Inflammatory macrophage (primary cell): ENCODE measurements at places on chromosomes 11 and 22.
A peak's percentile ranks its signal among the peaks of the same experiment; 100 is the strongest.

DNA sequence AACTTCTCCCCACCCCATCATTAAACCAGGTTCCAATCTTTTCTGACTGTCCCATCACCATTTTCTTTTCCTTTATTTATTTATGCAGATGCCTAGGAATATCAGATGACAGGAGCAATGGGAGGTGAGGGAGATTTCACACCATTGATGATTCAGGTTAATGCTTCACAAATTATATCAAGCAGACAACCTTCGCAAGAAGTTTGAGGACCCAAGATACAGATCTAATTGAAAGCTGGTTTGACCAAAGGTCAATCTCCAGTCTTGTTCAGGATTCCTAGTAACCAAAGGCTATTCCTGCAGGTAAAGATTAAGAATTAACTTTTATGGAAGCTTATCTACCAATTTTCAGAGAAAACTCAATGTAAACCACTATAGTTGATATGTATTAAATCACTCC, 54.4 kb downstream of the SLC35F2 start:
- DNase-seq: no peak

DNA sequence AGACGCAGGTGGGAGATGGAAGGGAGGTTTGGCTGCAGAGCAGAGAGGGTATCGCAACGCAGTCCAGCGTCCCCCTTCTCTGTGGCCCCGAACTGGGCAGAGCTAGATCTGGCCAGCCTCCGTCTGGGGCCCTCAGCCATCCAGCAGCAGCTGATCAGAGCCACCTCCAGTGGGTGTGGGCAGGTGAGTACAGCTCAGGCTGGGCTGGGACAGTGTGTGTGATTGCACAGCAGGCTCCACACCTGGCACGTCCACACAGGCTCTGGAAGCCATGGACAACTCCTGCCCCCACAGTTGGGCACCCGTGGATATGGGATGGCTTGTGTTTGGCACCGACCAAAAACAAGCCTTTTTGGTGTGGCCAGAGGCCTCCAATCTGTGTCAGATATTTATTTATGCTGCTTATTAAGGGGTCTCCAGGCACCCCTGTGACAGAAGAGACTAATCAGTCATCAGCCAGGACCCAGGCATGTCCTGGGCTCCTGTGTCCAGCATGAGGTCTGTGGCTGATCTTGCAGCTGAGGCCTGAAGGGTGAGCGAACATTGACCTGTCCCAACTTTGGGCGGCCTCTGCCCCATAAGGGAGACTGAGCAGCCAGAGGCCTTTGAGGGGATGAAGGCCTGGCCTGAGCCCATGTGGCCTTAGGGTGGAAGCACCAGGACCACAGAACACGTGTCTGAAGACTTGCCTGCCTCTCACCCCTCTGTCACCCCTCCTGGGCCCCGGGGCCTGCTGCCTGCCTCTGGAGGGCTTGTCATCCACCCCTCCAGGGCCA, 18.6 kb downstream of the POLR3H start:
- no peak for DNase-seq

DNA sequence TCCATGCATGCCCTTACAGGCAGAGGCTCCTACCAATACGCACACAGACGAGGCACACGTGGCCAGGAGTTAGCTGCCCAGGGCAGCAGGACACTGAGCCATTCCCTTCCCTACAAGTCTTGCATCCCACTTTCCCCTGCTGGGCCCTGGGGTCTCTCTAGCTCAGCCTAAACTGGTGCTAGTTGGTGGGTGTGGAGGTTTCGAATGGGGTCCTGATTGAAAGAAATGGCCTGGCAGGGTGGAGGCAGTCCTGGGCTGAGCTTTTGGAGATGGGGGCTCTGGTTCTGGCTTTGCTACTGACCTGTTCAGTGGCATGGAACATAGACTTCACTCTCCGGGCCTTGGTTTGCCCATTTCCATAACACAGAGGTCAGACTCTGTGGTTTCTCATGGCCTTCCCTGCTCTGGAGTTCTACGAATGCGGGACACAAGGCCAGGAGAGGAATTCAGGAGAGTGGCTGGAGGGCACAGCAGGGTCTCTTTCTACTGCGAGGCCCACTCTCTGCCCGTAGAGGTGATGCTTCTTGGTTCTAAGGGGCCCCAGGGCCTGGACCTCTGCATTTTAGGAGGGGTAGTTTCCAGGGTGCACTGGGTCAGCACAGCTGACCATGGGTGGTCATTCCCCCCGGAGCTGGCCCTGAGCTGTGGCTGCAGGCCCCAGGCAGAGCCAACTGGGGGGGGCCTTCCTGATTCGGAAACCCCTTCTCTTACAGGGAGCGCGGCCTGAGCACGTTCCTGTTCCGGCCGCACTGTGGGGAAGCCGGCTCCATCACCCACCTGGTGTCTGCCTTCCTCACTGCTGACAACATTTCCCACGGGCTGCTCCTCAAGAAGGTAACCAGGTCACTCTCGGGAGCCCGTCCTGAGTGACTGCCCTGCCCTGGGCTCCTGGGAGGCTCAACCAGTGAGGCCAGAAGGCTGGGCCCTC, 40.0 kb downstream of the RNF141 start:
- no peak for DNase-seq

DNA sequence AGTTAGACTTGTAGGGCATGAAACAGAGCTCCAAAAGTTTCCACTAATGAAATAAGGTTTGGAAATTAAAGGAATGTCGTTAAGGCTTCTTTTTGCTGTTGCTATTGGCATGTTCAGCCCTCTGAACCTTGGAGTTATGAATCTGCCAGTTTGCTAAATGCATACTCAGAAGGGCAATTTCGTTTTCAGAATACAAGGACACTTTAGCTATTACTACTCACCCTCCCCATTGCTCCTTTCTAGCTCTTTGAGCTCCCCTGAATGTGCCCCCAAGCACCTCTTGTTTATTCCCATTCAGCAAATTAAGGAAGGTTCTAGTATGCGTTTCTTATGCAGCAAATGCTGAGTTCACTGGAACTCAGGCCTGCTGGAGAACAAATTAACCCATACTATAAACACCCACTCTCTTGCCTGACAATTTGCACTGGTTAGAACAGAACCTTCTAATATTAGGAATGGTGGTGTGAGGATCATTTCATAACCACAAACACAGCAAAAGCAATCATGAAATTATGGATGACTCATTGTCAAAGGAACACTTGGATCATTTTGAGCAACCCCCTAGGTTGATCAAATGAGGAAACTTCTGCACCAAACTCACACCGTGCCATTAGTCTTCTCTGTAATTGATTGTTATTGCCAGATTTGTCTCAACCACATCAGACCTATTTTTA, 26.2 kb upstream of the LIN7C start:
- DNase-seq: peak; percentile 60

GRCh38 chr11:61912530-61912898, 4.9 kb downstream of the RAB3IL1 start:
- DNase-seq: peak; percentile 92

- DNase-seq: peak; percentile 58
These were observed 5.6 kb downstream of the AHNAK start for GRCh38 chr11:62540804-62541701.

DNA sequence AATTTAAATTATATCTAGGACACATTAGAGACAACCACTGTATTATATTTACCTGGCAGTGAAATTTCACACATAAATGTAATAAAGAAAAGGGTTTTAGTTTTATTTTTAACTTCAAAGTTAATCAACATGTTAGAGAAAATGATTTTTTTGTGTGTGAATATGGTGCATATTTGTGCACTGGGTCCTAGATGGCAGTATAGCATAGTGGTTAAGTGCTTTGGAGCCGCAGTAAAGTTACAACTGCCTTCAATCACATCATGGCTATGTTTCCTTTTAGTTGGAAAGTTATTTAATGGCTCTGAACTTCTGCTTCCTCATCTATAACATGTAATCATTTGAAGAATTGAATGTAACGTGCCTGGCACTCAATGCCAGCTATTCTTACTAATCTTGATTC, 108.9 kb upstream of the DDI1 start:
- peak; percentile 44 for DNase-seq

DNA sequence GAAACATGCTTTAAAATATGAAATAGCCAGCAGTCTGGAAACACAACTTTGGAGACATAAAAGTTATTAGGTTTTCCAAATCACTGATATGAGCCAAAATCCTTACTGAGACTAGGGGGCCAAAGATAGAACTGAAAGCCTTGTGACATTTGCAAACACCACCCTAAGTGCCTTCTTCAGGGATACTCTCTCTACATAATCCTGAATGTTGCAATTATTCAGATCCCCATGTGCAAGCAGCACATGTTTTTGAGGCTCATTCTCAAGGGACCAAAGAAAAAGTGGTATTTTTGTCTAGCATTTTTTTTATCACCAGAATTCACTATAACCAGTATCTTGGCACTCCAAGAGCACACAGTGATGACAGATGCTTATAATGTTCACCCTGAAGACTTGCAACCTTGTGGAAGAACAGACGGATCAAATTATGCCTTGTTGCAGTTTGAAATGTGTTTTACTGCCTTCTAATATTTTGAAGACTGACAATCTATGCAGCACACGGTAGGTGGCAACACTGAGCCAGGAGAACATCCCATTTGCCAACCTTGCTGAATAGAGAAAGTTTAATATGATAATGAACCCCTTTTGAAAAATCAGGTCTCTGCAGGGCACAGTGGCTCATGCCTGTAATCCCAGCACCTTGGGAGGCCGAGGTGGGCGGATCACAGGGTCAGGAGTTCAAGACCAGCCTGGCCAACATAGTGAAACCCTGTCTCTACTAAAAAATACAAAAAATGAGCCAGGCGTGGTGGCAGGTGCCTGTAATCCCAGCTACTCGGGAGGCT, 78.5 kb downstream of the PLEKHA7 start:
- DNase-seq: peak; percentile 19
